ENCODE measurements at places on chromosomes 7 and 10.

DNA sequence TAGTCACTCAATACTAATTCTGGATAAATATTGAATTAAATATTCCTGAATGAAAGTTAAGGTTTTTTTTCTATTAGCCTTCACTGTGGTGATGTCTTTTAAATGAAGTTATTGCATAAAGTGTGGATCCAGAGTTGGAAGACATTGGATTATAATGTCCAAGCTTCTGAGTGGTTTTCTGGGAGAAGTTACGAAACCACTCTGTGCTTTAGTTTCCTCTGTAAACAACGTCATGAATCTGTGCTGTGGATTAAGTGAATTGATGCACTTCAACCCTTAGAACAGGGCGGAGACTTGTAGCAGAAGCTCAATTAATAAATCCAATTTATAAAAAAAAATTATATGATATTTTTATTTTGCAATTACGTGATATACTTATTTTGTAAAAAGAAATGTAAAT lies 271.7 kb downstream of the BICC1 start:
- DNase-seq, result no peak

DNA sequence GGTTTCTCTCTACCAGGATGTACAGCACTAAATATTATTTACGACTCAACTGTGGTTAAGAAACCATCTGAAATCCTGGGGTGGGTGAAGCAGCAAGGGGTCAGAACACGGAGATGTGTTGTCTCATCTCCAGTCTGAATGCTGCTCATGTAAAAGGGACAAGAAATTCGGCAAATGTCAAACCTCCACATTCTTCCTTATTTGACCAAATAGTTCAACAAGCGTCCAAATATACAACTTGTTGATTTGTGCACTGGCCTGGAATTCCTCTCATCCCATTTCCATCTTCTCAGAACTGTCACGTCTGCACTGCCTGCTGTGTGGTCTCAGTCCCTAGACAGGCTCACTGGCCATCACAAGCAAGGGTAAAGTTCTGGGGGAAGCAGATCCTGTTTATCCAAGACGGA lies 520.0 kb downstream of the PARD3 start:
- no peak for DNase-seq

GRCh38 chr10:86813101-86813500 lies 56.7 kb downstream of the BMPR1A start:
- no peak for DNase-seq

DNA sequence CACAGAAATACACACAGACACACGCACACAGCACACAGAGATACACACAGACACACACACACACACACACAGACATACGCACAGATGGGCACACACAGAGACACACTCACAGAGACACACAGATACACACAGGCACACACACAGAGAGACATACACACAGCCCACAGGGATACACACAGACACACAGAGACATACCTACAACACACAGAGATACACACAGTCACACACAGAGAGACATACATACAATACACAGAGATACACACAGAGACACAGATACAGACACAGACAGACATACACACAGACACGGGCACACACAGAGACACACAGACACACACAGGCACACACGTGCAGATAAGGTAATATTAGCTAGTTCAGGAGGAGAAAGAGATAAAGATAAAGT lies 76.9 kb downstream of the EGFR start:
- no peak for DNase-seq

DNA sequence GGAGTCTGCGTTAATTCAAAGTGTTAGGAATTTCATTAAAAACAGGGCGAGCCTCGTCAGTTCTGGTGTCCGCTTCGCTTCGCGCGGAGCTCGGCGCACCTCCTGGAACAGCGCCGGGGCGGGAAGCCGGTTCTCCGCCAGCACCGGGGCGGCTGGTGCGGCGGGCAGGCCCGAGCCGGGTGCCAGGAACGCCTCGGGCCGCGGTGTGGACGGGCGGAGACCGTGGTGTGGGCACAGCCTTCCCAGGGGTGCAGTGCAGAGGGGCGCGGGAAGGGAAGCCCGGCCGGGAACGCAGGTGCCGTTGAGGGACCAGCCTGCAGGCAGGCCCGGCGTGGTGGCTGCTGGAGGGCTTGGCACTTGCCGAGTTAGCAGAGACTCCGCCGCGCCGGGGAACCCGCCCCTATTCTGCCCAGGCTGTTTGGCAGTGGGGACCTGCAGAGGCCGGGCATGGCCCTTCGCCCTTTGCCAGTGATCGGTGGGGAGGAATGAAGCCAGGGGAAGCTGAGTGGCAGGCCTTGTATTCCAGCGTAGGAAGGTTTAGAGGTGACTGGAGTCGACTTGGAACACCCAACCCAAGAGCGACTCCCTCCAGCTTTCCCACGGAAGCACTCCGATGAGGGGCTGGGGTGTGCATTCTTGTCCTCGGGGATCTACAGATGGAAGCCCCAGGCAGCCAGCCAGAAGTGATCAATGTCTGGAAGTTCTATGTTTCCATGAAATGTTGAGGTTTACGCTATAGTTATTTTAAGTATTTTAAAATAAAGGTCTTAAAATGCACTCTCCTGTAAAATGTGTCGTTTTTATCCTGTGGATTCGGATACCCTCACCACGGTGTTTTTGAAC lies 945 bp upstream of the RHEB start:
- DNase-seq, result no peak

GRCh38 chr10:19847321-19847720 lies 31.1 kb downstream of the PLXDC2 start:
- DNase-seq, result no peak

DNA sequence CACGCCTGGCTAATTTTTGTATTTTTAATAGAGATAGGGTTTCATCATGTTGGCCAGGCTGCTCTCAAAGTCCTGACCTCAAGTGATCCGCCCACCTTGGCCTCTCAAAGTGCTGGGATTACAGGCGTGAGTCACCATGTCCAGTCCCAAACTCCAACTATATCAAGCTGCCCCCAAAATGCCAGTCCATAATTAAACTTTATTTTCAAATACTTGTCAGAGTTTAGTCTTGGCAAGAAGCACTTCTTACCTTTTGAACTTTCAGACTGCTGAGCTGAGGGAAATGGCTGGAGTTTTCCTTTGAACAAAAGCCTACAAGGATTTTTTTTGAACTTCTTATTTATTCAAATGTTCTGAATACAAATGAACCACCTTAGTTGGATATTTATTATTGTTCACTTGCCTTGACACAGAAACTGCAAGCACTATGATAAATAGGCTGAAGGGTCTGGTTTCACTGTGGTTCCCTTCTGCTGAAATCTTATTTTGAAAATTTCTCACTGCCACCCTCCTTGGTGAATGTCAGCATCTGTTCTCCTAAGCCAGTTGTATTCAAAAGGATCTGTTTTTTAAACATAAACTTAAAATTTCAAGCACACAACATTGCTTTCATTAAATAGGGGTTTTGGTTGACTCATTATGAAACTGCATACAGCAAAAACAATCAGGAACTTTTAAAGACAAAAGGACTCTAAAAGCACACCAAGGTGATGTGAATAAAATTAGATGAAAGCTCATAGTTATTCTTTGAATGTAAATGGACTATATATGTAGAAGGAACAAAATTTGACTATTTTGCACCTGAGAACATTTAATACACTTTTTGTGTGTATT lies 101.7 kb upstream of the SLC26A5 start:
- no peak for DNase-seq

- DNase-seq, result no peak
These were observed 9.9 kb downstream of the POLL start for GRCh38 chr10:101578192-101578591.

GRCh38 chr7:142420554-142421362 lies 162.9 kb upstream of the PRSS58 start:
- DNase-seq, result no peak

GRCh38 chr7:122578350-122578749 lies 120.6 kb downstream of the RNF133 start:
- DNase-seq, result no peak

- no peak for DNase-seq
These were observed 14.5 kb downstream of the PALD1 start for GRCh38 chr10:70492786-70493659.

DNA sequence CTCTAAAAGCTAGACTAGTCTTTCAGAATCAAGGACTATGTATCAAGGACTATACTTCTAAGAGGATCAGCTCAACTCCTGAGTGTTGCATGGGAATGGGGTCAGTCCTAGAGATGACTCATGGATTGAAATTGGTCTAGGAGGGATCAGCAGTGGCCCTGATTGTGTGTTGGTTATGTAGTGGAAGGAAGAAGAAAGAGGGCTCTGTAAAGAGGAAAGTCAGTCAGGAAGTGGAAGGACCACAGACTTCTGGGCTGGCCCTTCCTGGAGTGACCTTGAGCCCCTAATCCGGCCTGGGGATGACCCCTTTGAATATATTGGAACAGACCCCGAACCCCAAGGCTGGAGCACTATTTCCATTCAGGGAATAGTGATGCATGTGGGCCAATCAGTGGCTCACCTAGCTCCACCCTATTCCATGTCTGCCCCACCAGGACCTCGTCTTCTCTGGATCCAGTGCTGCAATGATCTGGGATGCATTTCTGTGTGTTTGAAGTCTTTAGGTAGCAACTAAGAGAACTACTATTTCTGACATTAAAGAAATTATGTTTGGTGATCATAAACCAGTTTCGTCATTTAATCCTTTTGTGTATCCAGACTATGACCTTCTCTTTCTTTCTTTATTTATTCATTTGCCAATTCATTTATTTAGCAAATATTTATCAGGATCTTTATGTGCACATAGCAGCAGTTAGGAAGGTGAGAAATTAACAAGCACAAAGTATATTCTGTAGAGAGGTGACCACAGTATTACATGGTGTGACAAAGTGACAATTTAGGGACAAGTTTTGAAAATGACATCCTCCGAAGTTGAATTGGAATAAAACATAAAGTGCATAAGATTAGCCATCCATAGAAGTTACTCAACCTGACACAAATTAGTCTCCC lies 48.6 kb upstream of the KIF5B start:
- DNase-seq, result no peak

GRCh38 chr7:112938863-112939573 lies 147.6 kb downstream of the GPR85 start:
- DNase-seq, result no peak

GRCh38 chr10:66931340-66931948 lies 5.6 kb downstream of the LRRTM3 start:
- DNase-seq, result no peak

All from T-helper 2 cell treated with Interferon-gamma antibody and Interleukin-4, amounts not matched to agents 5 μg/mL and 100 μg/mL, for 36 hours (primary cell).